Mucosa of descending colon (tissue), 3 donors: ENCODE measurements at places on chromosomes 16 and 17. TPM values are rescaled to one million over a fixed set of nuclear protein-coding genes. Genes with fewer than 3 reads are reported as not detected.

- DNase-seq: no peak
These were observed 428.7 kb upstream of the SALL1 start for GRCh38 chr16:51579652-51580360.

- DNase-seq: no peak
These were observed 66.1 kb upstream of the ANKFN1 start for GRCh38 chr17:56087199-56087598.

- DNase-seq: peak; percentile 84
These were observed 587 bp upstream of the CDK5R1 start for GRCh38 chr17:32486111-32486700.

GRCh38 chr16:76665571-76666275 is 388.5 kb downstream of the CNTNAP4 start:
- no peak for DNase-seq

- DNase-seq: no peak
These were observed 88.7 kb downstream of the FOXL1 start for GRCh38 chr16:86667035-86667434.

DNA sequence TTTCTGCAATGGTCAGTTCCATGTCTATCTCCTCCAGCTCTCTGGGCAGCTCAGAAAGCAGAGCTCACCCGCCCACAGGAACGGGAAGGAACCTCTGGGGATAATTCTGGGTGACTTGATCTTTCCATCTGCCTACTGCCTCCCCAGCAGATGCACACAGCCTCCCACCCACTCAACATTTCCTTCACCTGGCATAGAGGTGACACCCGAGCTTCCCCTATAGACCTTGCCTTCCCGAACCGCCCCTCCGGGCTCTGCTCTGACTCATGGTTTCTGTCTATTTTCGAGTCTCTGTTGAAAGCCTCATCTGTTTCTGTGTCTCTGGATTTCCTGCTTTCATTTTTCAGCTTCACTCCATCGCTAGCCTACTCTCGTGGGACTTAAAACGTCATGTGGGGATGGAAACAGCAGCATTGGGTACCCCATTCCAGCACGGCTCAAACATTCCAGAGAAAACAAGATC is 11.4 kb downstream of the GGA3 start:
- no peak for DNase-seq

DNA sequence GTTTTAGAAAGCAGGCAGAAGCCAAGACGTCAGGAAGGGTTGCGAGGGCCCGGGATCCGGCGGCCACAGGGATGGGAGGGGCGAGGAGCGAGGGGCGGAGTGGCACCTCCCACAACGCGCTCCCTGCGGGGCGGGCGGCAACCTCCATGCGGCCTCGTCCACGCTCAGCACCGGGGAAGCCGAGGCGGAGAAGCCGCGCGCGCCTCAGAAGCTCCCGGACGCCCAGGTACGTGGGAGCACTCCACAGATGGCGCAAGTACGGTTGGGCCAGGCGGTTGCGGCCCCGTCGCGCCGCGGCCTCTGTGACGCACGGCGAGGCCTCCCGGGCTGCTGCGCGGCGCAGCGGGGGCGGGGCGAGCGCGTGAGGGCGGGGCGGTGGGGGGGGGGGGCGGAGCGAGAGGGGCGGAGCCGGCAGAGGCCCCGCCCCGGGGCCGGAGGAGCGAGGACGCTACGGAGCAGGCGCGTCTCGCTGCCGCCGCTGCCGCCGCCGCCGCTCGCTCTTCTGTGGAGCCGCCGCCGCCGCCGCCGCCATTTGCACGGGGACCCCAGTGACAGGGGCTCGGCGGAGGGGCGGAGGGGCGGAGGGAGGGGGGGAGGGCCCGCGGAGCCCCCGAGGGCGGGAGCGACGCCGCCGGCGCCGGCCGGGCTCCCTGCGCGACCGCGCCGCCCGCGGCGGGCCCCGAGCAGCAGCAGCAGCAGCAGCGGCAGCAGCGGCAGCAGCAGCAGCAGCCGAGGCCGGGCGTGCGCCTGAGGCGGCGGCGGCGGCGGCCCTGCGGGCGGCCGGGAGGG is at the start of gene TENT4B:
TENT4B (plus strand) TSS at position 500 of the 789 bp plus-strand sequence. CDS start 316 bp downstream, outside the sequence.
- DNase-seq: peak; percentile 94

- DNase-seq: no peak
These were observed 1393.1 kb upstream of the GOT2 start for GRCh38 chr16:60127196-60127595.

- no peak for DNase-seq
These were observed 42.9 kb downstream of the SYT17 start for GRCh38 chr16:19210968-19211367.

TAC4 gene
- not detected for total RNA-seq

NATD1 gene
- 11.1 TPM for total RNA-seq

CCL15 gene
- total RNA-seq: 79.4 TPM
